ENCODE measurements at places on chromosomes 4 and X.
A peak's percentile ranks its signal among the peaks of the same experiment; 100 is the strongest.

- DNase-seq = peak; percentile 30
These were observed 35.0 kb upstream of the MAML3 start for GRCh38 chr4:140188975-140189374.

- no peak for DNase-seq
These were observed 28.3 kb downstream of the MMRN1 start for GRCh38 chr4:89922848-89923416.

GRCh38 chr4:123398066-123398852 is 1.7 kb downstream of the SPRY1 start:
- DNase-seq = no peak

GRCh38 chrX:119809185-119809666 is 17.8 kb upstream of the RPL39 start:
- no peak for DNase-seq

GRCh38 chrX:123291623-123292022 is 107.5 kb downstream of the GRIA3 start:
- no peak for DNase-seq

GRCh38 chr4:125582302-125582701 is 267.5 kb downstream of the FAT4 start:
- no peak for DNase-seq

GRCh38 chr4:35520059-35520458 is 724.3 kb downstream of the ARAP2 start:
- DNase-seq = no peak

DNA sequence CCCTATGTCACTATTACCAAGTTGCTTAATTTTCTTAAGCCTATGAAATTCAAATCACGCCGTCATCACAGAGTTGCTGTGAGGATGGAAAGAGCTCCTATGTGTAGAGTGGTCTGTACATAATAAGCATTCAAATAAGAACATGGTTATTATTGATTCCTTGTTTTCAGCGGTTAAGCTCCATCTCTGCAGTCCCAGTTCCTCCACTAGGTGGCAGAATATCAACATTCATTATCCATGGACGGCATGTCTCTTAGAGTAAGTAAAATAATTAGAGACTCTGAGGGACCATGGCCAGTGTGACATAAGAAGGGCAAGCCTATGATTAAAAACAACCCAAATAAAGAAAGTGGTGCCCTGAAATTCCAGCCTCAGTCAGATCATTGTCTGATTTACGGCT is 132.5 kb upstream of the NHS start:
- peak; percentile 32 for DNase-seq

Data from AG09319 (cell line).